Endothelial cell of coronary artery (primary cell): ENCODE measurements at places on chromosomes 6 and 20. TPM values are rescaled to one million over a fixed set of nuclear protein-coding genes. Genes with fewer than 3 reads are reported as not detected.

The MYO6 gene
- 22.9 and 31.9 TPM in 2 replicates for total RNA-seq

The GMPR gene
- total RNA-seq: 15.5 and 20.4 TPM in 2 replicates

The ABCF1 gene
- 48.6 and 48.8 TPM in 2 replicates for total RNA-seq

The SALL4 gene
- under 0.01 TPM in 2 replicates for total RNA-seq

The PBOV1 gene
- total RNA-seq: not detected in 2 replicates

The PPP1R3D gene
- total RNA-seq: 5.2 and 6.2 TPM in 2 replicates
